Activated CD4-positive, CD25-positive, alpha-beta regulatory T cell treated with anti-CD3 and anti-CD28 coated beads, Interleukin-2, amount 50 U/mL, for 24 hours (primary cell): ENCODE measurements at places on chromosomes 4 and X.

- no peak for ATAC-seq
Observed at GRCh38 chr4:113116414-113117357, 67.2 kb downstream of the ANK2 start.

- no peak for ATAC-seq
Observed at GRCh38 chr4:54568184-54568583, 89.6 kb upstream of the KIT start.

DNA sequence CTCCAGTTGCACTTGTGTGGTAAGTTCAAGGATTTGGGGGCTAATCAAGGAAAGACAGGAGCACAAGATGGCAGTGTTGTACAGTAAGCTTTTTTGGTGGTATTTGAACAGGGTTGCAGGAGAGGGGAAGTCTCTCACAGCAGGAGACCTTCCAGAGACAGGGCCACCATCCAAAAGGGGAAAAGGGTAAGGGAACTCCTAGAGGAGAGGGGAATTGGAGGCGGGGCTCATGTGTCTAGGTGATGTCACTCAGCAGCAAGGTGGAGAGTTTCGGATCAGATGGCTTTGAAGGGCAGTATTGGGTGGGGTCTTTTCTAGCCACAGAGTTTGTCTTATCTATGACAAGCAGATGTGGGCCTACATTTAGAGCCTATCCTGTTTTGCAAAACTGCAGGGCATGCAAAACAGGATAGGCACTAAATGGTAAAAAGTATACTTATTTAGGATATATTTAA is 13.4 kb upstream of the RNF175 start:
- ATAC-seq = no peak

DNA sequence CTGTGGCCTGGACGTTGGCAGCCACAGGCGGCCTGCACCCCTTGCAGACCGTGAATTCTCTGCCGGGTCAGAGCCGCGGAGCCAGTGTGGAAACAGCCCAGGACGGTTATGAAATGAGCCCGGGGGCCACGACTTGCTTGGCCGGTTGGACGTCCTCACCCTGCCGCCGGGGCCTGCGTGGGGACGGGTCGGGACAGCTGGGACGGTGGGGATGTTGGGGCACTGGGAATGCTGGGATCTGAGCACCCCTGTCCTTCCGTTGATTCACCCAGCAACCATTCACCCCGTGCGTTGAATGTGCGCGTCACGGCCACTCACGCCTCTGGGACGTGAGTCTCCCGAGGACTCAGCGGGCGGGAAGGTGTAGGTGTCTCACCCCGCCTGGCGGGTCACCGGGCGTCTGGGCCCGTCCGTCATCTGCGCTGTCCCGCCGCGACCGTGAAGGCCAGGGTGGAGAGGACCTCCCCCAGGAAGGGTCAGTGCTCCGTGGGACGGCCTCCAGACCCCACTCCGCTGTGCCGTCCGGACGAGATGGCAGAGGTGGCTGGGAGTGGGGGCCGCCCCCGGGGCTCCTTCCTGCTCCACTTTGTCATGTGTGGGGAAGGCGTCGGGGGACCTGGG is 4.5 kb upstream of the PLCXD1 start:
- ATAC-seq = peak; percentile 68

GRCh38 chrX:37349221-37350033 is at the start of gene PRRG1:
TSS of gene PRRG1 (plus strand) at chrX:37349364. CDS start at chrX:37406250, 56,886 bp downstream.
- ATAC-seq = no peak

DNA sequence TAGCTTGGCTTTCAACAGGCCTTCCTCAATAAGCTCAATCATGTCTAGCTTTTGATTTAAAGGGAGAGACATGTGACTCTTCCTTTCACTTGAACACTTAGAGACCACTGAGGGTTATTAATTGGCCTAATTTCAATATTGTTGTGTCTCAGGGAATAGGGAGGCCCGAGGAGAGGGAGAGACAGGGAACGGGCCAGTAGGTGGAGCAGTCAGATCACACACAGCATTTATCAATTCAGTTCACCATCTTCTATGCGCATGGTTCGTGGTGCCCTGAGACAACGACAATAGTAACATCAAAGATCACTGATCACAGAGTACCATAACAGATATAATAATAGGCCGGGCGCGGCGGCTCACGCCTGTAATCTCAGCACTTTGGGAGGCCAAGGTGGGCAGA is 17.8 kb downstream of the ZNF81 start:
- no peak for ATAC-seq

- no peak for ATAC-seq
Observed at GRCh38 chr4:133472244-133472643, 323.1 kb downstream of the PCDH10 start.

GRCh38 chrX:116499780-116500179 is 37.0 kb upstream of the CT83 start:
- no peak for ATAC-seq

- ATAC-seq = no peak
Observed at GRCh38 chr4:7172946-7173345, 19.4 kb upstream of the SORCS2 start.

GRCh38 chrX:54540289-54540688 is 10.3 kb downstream of the GNL3L start:
- ATAC-seq = no peak

DNA sequence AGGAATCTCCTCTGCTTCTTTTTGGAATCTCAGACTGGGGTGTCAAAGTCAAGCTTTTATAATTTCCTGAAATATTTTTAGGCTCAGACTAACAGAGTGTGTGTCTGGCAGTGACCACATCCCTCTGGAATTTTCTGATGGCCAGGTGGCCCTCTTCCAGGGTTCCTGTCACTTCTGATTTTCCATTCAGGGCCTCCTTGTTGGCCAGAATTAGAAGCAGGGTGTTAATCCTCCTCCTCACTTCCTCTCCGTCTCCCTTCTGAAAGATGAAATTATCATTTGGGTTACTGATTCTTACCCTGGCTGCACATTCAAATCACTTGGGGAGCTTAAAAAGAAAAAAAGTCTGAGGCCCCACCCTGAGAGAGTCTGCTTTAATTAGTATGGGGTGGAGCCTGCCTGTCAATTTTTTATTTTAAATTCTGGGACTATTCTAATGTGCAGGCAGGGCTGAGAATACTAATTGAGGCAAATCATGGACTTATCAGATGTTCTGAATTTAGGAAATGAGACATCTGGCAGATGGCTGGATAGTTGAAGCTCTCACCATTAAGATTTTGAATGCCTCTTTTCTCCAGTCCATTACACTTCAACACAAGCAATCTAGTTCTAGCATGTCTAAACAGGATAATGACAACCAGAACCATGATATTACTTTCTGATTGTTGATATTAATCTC is 43.2 kb downstream of the HAND2 start:
- no peak for ATAC-seq
